ENCODE measurements at places on chromosomes 3 and 15.

- no peak for DNase-seq
Measured at GRCh38 chr15:42165106-42165505, 8.7 kb upstream of the PLA2G4F start.

DNA sequence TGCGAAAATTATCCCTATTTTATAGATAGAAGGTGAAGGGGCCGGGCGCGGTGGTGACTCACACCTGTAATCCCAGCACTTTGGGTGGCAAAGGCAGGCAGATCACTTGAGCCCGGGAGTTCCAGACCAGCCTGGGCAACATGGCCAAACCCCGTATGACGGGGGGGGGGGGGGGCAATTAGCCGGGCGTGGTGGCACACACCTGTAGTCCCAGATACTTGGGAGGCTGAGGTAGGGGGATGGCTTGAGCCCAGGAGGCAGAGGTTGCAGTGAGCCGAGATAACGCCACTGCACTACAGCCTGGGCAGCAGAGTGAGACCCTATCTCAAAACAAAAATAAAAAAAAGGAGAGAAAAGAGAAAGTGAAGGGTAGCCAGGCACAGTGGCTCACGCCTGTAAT is 1.4 kb downstream of the AAGAB start:
- peak; percentile 29 for DNase-seq

GRCh38 chr3:70919661-70920060 is 607.2 kb upstream of the MDFIC2 start:
- no peak for DNase-seq

GRCh38 chr15:100859970-100860828 is 19.4 kb upstream of the ALDH1A3 start:
- no peak for DNase-seq

DNA sequence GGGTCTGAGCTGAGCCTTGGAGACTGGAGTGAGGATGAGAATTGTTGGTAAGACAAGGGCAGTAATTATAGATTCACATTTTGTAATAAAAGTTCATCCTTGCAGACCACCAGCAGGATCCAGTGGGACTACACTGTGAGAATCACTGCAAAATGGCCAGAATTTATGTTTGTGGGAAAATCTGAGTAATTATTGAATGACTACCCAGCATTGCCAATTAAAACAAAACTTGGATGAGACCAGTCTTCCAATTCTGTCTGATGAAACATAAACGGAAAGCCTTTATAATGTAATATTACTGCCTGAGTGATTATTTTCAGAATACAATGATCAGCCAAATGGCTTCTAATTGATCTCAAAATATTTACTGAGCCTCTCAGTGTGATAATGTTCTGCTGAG is 323.3 kb upstream of the C2CD4B start:
- DNase-seq = no peak

GRCh38 chr3:116717566-116717965 is 8.0 kb downstream of the TUSC7 start:
- no peak for DNase-seq

- no peak for DNase-seq
Measured at GRCh38 chr3:88596451-88596850, 446.7 kb downstream of the C3orf38 start.

DNA sequence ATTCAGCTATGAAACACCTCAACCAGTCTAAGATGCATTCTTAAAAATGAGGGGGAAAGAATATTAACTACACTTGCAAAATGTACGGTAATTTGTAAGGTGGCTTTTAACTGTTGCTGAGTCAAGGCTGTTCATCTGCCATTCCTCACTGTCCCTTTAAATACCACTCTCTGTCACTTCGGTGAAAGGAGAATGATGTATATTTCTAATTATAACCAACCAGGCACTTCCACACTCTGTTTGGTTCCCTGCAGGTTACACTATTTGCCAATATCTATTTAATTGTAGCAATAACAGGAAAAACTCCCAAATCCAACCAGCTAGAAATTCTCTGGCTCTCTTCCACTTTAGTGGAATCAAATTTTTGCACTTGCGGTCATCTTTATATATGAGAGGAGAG is 70.5 kb upstream of the SLCO3A1 start:
- no peak for DNase-seq

- peak; percentile 7 for DNase-seq
Measured at GRCh38 chr3:135516143-135516542, 449.4 kb upstream of the PPP2R3A start.

DNA sequence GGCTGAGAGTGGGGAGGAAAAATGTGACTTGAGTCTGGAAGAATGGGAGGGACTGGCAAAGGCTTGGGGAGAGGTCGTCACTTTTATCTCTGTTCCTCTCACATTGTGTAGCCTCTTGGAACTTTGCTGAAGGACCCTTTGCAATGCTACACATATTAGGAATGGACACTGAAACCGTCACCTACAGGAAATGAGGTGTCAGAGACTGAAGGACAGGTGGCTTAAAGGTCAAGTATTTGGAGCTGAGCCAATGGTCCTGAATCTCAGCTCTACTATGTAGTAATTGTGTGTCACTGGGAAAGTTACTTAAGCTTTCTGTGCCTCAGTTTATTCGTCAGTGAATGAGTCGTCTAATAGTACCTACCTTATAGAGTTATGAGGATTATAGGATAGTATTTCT is 14.7 kb downstream of the MCTP2 start:
- no peak for DNase-seq
